Activated CD4-positive, alpha-beta T cell treated with anti-CD3 and anti-CD28 coated beads, Interleukin-2, amount 10 ng/mL, durations not matched to agents 7 days and 5 days (primary cell): ENCODE measurements at places on chromosomes 12 and 14. TPM values are rescaled to one million over a fixed set of nuclear protein-coding genes. Genes with fewer than 3 reads are reported as not detected.

Gene LRP1-AS
- total RNA-seq, result not detected

Gene ZNF10
- total RNA-seq, result 6.0 TPM

Gene AKAP5
- total RNA-seq, result 0.89 TPM

Gene WSCD2
- total RNA-seq, result not detected

Gene PROX2
- not detected for total RNA-seq

Gene ANKRD52
- total RNA-seq, result 39.0 TPM

- no peak for DNase-seq
These were observed 22.4 kb downstream of the ARG2 start for GRCh38 chr14:67641902-67642749.

DNA sequence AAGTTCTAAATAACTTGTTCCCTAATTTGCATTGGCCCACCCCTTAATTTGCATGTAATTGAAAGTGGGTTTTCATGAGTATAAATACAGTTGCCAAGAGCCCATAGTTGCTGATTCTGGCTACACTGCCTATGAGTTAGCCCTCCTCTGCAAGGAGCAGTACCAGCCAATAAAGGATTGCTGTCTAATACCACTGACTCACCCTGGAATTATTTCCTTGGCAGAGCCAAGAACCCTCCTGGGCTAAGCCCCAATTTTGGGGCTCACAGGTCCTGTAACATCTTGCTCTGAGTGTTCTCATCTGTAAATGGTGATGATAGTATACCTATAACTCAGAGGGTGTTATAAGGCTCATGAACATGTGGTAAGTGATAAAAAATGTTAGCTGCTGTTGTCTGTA is 6.8 kb downstream of the TTC8 start:
- no peak for DNase-seq

GRCh38 chr12:120361506-120362208 is 7.3 kb downstream of the MSI1 start:
- DNase-seq, result no peak

GRCh38 chr12:39490500-39491282 is 47.8 kb upstream of the KIF21A start:
- no peak for DNase-seq

DNA sequence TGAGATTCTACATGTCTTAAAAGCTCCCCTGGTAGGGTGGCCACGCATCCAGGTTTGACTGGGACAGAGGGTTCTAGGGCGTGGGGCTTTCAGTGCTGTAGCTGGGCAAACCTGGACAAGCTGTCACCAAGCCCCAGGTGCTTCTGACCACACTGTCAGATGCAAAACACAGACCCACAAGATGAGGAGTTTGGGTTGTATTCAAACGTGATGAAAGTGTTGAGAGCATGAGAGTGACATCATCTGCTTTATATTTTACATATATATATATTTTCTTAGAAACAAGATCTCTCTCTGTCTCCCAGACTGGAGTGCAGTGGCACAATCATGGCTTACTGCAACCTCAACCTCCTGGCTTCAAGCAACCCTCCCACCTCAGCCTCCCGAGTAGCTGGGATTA is 210.1 kb downstream of the DPF3 start:
- DNase-seq, result no peak

- DNase-seq, result peak; percentile 37
These were observed at the start of gene CDKL1 for GRCh38 chr14:50396631-50397389. CDKL1 (minus strand) TSS chr14:50396881; CDS start chr14:50395868, 1,013 bp downstream.

DNA sequence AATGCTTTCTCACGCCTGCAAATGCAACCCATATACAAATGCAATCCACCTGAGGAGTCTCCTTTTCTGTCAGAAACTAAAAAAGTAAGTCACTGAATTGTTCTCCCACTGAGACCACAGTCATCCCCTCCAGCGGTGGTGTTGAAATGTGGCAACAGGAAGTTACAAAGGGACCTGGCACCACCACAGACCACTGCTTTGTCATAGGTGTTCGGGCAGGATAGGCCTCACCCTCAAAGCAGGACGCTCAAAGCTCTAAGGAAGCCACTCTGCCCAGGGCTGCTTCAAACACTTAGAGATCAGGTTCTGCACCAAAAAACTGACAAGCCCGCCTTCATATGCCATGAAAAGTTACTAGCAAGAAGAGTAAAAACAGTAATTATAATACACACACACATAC is 11.3 kb downstream of the PHLDA1 start:
- DNase-seq, result peak; percentile 79

DNA sequence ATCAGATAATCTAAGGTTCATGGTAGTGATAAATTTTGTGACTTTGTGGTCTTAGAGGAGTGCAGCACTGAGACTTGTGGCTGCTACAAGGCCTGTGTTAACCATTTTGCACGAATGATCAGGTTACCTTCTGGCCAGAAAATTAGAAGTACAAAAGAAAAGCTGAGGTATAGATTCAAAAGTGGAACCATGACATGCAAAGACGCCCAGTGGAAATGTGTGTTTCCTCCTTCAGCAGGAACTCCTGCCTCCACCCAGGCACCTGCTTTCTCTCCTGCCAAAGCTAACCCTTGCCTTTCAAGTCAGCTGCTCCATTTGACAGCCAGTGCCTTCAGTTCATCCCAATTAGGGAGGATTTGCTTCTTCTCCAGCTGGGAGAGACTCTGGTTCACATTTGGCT is 10.1 kb downstream of the PDE6H start:
- no peak for DNase-seq

DNA sequence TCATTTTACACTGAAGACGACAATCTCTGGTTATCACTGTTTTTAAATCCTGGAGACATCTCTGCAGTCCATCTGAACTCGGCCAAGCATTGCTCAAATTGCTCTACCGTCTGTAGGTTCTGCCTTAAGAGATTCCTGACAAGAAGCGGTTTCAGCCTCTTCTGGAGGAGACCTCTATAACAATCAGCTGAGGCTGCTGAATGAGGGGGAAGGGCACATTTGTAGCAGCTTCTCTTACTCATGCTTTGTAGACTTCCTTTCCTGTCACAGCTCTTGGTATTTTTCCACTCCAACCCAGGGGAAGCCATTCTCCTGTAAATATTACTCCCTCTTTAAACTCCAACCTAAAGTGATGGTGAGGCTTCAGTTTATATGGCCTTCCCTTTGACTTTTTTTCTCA is 3.0 kb downstream of the ARG2 start:
- no peak for DNase-seq

DNA sequence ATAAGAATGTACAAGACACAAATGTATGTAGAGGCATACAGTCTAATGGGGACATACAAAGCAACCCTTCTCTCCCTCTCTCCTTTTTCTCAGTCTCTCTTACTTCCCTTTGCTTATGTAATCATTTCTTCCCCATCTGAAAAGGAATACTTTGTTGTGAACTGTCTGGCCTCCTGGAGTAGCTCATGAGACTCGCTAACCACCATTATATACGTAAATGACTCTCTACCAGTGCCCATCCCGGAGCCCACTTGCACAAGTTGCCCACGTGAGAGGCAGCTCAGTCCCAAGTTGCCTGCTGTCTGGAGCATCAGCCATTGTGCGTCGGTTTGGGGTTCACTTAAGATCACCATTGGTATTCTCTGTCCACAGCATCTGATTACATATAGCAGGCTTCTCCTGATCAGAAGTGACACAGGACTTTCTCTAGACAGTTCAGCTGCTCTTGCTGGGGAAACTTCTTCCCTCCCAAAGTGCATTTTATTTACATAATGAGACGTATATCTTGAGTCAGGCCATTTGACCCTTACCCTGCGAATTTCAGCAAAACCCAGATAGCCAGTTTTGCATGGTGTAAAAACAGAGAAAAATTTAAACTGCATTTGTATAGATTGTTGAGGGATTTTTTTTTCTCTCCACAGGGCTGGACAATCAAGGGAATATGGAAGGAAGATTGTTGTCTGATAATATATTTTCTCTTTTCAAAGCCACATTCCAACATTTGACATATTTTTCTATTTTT is 220.7 kb upstream of the EGLN3 start:
- DNase-seq, result no peak

DNA sequence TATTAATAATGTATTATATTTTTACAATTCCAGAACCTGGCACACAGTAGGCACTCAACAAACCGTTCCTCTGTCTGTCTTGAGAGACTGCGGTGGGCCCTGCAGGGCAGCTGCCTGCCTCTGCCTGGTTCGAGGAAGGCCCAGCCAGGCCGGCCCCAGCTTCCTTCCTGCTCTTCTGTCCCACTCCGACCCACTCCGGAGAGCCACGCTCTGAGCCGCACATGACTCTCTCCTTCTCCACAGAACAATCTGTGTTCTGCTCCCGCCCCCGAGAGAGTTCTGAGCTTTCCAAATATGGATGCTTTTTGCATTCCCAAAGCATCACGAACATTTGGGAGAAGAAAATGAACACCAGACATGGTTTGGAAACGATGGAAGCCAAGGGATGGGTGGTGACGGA is 57.3 kb downstream of the TTC7B start:
- DNase-seq, result no peak

- DNase-seq, result peak; percentile 69
These were observed 220.6 kb upstream of the OR4E1 start for GRCh38 chr14:21894003-21894897.

DNA sequence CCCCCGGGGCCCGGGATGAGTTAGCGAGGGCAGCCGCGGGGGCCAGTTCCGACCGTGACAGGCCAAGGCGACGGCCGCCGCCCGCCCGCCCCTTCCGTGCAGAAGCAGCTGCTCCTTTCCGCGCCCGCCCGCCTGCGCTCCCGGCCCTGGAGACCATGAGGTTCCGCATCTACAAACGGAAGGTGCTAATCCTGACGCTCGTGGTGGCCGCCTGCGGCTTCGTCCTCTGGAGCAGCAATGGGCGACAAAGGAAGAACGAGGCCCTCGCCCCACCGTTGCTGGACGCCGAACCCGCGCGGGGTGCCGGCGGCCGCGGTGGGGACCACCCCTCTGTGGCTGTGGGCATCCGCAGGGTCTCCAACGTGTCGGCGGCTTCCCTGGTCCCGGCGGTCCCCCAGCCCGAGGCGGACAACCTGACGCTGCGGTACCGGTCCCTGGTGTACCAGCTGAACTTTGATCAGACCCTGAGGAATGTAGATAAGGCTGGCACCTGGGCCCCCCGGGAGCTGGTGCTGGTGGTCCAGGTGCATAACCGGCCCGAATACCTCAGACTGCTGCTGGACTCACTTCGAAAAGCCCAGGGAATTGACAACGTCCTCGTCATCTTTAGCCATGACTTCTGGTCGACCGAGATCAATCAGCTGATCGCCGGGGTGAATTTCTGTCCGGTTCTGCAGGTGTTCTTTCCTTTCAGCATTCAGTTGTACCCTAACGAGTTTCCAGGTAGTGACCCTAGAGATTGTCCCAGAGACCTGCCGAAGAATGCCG is 699 bp downstream of the MGAT2 start:
- peak; percentile 64 for DNase-seq
